Activated naive CD4-positive, alpha-beta T cell treated with anti-CD3 and anti-CD28 coated beads, Interleukin-2, amount 50 U/mL, for 72 hours (primary cell): ENCODE measurements at places on chromosomes 12 and 14.

GRCh38 chr14:69615496-69616407, 4.4 kb downstream of the SUSD6 start:
- DNase-seq = no peak

DNA sequence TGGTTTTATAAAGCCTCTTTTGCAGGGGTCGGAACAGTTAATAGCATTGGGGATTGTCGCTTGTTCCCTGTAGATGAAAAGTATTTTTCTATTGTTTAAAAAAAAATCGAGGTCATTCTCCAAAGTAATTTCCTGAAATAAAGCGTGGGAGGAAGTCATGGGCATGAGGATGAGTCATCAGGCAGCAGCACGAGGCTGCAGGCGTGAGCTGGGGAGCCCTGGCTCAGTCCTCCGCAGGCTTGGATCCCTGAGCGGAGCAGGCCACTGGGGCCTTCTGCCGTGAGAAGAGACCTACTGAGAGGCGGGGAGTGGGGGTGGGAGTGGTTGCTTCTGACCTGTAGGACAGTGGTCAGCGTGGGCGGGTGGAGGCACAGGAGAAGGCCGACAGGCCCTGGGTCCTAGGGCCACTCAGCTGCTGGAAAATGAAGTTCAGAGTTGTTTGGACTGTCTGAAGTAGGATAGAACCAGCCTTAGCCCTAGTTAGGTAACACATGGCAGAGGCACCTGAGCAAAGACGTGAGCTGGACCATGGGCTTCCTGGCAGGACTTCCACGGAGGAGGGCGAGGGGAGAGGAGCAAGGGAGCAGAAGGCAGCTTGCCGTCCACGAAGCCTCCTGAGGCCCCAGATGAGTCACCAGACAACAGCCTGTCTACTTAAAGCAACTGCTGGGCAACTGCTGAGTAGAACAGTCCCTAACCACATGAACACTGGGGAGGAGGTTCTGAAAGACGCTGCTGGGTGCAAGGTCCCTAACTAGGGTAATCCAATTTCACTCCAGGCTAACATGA, 21.1 kb upstream of the LGALS3 start:
- peak; percentile 33 for DNase-seq

DNA sequence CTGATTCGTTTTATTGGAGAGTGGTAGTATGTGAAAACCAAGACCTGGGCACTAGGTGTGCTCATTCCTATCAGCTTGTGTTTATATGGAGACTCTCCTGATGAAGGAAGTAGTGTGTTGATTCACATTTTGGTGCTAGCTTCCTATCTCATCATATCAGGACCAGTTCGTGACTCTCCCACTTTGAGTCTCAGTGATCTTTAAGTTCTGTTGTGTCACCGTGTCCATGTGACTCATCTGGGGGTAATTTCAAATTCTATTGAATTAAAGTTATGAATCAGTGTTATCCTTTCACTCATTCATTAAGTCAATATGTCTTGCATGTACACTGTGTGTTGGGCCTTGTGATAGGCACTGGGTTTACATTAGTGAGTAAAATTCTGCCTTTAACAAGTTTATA, 180.2 kb downstream of the CACNA1C start:
- no peak for DNase-seq

- no peak for DNase-seq
These were observed 729 bp upstream of the M6PR start for GRCh38 chr12:8950221-8950527.

DNA sequence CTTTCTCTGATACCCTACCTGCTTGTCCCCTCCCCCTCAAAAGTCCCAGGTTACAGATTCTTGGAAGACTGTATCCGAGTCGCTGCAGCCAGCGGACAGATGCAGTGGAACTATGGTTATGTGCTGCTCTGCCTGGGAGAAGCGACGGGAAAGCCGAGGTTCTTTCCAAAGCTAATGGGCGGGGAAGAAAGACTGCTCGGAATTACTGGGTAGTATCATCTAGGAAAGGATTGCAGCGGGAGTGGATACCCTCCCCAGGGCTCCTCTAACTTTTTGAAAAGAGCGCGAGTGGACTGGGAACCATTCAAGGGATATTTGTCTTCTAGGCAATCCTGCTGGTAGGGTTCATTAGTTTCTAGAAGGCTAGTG, 1.4 kb downstream of the PTHLH start:
- no peak for DNase-seq
